ENCODE measurements at places on chromosomes 3 and 15.
A peak's percentile ranks its signal among the peaks of the same experiment; 100 is the strongest.

- DNase-seq = no peak
These were observed 23.4 kb upstream of the CLEC3B start for GRCh38 chr3:45002720-45003119.

- DNase-seq = no peak
These were observed 77.1 kb upstream of the PRTG start for GRCh38 chr15:55820043-55820442.

DNA sequence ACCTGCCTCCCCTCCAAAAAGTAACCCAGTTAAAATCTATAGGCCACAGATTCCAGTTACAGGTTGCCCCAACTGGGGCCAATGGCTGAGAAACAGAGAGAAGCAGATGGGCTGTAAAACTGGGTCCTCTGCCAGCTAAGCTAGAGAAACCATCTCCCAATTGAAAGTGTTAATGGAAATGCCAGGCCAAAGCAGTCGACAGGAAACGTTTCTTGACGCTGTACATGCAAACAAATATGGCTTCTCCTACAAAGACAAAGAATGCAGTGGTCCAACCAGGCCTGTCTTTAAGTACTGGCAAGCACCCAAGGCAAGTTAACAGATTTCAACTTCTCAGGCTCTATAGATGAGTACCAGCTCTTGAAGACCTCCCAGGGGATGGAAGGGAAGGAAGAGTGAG lies 71.3 kb downstream of the MAGI1 start:
- DNase-seq = no peak

- DNase-seq = no peak
These were observed 23.4 kb upstream of the PPP4R2 start for GRCh38 chr3:72973031-72973723.

- DNase-seq = no peak
These were observed 311.9 kb downstream of the FOXP1 start for GRCh38 chr3:71271596-71271995.

GRCh38 chr15:83087576-83087975 lies 19.9 kb upstream of the TM6SF1 start:
- no peak for DNase-seq

DNA sequence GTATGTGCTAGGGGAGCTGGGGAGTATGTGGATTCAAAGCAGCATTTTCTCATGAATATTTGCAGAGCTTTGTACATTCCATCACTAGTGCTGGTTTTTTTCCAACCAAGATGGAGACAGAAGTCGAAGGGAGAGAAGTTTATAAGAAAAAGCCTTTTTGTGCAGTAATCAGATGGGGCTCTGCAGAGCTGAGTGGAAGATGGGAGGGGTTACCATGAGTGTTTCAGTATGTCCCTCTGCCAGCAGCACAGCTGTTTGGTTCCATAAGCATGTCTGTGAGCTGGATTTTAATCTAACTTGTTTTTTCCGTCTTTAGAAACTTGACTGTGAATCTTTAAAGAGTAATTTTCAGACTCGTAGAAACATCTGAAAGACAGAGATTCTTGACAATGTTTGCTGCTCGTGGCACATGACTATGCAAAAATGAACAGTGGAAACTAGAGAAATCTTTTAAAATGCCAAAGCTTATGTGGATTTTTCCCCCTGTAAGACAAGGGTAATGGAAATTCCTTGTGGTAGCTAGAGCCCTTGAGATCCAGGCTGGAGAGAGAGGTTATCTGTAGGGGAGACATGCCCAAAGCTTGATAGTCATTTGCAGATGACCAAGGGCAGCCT lies 20.3 kb downstream of the STARD9 start:
- DNase-seq = peak; percentile 27

DNA sequence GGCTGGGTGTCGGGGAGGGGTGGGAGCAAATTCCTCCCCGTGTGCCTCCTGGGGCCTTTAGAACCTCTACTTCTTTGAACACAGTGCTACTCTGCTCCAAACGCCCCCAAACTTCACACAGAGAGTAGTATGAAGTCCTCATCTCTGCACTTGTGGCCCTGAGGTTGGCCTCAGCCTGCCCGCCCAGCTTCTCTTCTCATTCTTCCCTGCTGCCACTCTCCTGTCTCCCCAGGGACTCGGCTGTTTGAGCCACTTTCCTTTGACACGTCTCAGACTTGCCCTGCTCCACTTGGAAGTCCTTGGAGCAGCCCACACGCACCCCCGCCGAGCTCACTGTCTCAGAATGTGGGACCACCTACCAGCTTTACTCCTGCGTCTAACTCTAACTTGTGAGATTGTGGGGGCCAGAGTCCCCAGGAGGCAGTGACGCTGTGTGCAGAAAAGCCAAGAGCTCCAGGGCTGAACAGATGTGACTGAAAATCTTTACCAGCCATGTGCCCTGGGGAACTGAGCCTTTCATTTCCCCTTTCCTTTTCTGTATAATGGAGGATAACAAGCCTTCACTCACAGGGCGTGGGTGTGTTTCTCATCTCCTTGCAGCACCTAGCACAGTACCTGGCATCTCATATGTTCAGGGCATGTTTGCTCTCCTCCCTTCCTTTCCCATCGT lies 233.6 kb upstream of the CTDSPL start:
- no peak for DNase-seq

- DNase-seq = no peak
These were observed 7.7 kb upstream of the IRAK2 start for GRCh38 chr3:10157031-10157430.

DNA sequence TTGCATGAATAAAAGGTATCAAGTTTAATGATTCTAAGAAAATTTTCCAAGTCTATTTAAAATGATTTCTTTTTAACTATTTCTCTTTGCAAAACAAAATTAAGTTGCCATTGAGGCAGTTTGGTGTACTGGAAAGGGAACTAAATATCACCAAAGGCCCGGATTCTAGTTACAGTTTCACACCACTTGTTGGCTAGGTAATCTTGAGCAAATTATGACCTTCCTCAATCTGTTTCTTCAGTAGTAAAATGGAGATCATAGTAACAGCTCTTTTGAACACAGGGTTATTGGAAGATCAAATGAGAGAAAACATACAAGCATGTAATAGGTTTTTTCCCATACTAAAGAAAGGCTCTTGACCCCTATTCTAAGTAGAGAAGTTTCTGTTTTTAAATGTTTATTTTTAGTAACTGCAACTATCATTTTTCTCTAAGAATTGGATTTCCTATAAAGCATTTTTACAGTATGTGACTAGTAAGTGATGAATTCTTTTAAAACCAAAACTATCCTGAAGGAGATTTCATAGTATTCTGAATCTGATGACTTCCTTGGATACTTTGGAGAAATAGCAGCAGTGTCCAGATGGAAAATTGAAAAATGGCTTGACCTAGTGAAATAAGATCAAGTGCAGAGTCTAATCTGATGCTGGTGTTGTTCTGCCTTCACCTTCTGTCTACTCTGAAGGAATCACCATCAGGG lies 15.7 kb downstream of the SCAANT1 start:
- DNase-seq = peak; percentile 42

DNA sequence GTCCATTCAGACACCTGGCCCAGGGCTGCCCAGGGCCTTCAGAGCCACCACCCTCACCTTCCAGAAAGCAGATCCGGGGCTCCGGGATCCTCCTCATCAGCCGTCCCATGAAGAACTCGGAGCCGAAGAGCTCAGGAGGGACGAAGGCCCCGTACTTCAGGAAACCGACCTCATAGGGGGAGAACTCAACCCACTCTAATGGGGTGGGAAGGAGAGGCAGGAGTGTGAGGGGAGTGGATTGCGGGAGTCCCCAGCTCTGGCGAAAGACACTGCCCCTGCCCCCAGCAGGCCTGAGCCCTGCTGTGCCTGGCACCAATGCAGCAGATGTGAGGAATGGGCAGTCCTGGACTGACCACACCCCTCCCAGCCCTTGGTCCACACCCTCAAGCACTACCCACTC lies 22.6 kb downstream of the PLA2G4D start:
- DNase-seq = no peak

DNA sequence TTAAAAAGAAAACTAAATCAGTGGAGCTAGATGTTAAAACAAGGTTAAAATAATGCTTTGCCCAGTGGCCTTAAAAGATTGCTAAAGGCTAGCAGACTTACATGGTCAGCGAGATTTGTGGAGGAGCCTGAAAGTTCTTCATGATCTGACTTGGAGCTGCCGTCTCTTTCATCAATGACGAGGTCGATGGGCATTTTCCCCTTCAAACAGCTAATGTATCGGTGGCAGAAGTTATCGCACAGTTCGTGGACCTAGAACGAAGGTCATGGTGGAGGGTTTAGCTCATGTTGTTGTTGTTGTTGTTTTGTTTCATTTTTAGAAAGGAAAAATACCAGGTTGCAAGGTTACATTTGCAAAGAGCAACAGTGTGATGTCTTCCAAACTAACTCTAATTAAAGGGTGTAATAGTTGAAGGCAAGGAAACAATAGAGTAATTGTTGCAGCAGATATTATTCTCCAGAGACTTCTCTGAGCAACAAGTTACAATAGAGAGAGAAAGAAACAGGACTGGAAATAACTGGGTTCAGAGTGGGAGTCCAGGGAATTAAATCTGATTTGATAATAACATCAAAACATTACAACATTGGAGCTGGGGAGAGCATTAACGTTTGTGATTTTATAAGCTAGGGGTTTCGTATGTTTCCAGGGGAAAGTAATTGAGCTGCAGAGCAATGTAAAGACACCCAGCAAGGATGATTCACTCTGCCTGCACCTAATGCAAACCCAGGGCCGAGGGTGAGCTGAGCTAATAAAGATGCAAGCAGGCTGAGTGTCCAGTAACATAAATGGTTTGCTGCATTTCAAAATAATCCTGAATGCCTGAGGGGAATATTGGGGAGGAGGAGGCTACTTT lies 6.6 kb downstream of the MEIS2 start:
- peak; percentile 68 for DNase-seq

DNA sequence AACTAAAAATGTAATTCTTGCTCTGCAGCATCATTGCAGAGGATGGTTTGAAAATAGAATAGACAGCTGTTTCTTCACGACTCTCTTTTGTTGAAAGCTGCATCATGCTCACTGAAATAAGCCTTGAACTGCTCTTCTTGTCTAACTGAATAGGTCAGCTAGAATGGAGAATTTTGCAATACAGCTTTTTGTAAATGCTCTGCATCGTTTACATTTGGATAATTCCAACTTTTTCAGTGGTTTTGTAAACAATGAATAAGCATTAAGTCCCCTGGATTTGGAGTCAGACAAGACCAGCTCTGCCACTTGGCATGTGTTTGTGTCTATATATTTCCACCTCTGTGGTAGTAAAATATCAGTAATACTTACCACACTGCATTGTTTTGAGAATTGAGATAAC lies 95.2 kb downstream of the PLSCR2 start:
- DNase-seq = peak; percentile 78

DNA sequence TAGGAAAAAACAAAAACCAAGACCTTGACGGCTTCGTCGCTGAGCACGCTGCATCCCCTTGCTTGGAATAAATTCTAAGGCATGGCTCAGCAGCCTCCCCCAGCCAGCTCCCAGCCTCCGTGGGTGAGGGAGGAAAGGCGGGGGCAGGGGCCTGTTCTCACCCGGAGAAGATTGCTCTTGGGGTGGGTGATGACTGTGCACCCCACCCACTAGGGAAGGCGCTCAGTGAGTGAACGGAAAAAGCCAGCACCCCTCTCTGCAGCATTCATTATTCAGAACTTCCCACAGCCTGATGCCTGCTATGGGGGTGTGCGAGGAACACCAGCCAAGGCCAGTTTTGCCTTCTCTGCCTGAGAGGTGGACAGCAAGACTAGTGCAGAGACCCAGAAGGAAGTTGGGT lies 19.3 kb upstream of the NTRK3 start:
- no peak for DNase-seq

DNA sequence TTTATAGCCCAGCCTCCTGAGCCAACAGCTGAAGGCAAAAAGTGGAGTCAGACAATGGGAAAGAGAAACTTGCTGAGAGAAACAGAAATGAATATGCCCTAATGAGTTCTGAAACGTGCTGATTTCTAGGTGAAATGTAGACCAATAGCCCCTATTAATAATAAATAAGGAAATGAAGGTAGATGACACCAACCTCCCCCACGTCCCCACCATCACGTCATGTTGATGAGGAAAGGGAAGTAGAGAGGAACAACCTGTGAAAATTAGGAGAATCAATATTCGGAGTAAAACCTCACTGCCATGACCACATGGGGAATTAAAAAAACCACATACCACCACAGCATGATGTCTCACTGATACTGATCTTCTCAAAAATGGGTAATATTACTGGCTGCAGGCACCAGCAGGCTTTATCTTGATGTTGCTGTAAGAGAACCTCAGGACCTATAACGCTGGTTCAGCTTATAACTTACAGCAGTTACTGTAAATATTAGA lies 64.0 kb downstream of the KAT2B start:
- no peak for DNase-seq

GRCh38 chr3:74139648-74140047 lies 474.8 kb downstream of the CNTN3 start:
- DNase-seq = no peak

DNA sequence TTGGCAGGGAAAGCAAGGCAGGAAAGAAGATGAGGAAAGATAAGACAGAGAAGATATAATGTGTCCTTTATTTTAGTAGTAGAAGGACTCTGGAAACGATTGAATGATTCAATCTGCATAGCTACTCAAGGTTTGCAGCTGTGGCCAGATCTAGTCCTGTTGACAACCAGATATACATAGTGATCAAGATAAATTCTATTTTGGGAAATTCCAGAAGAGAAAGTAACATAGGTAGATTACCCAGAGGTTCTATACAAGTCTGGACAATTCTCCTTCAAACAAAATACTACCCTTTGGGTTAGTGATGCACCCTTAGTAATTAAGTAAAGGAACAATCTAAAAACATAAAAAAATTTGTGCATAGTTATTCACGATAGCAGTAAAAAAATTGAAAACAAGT lies 9.4 kb downstream of the TERC start:
- no peak for DNase-seq

- DNase-seq = no peak
These were observed 1.2 kb upstream of the STT3B start for GRCh38 chr3:31531452-31531991.

DNA sequence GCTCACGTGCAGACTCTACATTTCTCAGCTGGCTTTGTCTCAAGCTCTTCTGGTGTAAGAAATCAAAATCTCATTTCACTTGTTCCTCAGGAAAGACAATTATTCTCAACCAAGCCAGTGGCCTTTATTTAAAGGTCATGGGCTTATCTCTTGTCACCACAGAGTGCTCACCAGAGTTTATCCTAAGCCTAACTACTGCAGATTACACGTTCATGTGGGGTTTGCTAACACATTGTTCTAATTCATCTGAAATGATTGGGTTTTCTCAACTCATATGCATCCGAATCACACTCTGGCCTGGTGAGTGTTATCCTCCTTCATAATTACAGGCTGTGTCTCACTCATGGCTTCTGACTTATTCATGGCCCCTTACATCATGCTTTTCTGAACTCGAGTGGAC lies 83.3 kb upstream of the TSC22D2 start:
- DNase-seq = no peak

- DNase-seq = no peak
These were observed 412.8 kb upstream of the TGFBR2 start for GRCh38 chr3:30193625-30194044.
